ENCODE measurements at places on chromosomes 2 and 18.

DNA sequence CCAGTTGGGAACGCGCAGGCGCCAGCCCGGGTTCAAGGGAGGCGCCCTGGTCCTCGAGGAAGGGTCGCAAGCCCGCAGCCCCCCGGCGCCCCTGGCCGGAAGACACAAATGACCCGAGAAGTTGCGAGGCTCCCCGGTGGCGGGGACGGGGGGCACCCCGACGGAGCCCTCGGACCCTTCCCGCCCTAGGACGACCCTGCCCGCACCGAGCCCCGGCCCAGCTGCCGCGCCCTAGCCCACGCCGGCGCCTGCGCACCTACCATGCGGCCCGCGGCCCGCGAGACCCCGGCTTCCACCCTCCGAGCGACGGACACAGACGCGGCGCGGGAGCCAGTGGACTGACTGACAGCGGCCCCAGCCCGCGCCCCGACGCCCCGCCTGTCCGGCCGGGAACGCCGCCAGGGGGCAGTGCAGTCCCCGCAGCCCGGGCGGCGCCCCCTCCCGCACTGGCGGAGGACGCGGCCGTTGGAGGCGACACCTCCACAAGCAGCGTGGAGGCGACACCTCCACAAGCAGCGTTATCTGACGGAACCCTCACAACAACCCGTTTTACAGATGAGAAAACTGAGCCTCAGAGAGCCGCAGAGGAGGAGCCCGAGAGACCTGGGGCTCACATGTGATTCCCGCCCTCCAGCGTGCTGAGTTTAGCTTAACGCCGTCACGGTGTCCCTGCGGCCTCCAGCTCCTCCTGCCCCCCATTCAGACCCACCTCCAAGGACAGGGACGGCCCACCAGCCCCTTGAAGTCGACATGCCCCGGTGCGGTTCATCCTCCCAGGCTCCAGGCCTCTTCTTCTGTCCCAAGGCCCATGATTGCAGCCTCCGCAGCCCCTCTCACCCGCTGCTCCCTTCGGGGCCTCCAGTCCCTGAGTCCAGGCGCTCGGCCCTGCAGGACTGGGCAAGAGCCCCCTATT lies at the start of gene NMUR1:
TSS of gene NMUR1 (minus strand) at position 347 of the 913 bp plus-strand sequence. CDS start at position 263, 84 bp downstream.
- peak; percentile 56 for DNase-seq

DNA sequence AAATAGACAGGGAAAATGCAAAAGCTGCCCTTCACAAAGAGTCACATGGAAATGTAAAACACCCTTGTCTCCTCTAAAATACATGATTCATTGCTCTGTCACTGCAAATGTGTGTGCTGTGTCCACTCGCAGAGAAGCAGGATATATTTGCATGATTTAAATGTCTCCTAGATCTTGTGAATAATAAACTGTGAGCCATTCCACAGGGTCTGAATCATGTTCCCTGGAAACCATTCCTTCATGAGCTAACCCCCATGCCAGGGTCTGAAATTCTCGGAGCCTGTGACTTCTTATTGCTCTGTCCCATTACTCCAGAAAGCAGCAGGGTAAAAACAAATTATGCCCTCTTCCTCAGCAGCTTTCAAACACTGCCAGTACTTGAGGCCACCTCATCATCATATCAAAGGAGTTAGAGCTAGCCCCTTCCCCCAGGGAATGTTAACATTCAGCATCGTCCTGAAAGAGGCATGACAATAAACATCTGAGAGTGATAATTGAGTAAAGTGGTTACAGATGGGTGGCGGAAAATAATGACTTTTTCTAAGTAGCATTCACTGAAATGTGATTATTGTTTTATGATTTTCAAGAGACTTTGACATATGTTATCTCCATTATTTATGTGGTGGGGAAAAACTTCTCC lies 11.7 kb upstream of the CNGA3 start:
- DNase-seq: no peak

- DNase-seq: no peak
These were observed 40.5 kb upstream of the EFHD1 start for GRCh38 chr2:232592772-232593395.

GRCh38 chr2:168449419-168449818 lies 6.7 kb upstream of the CERS6 start:
- DNase-seq: no peak

DNA sequence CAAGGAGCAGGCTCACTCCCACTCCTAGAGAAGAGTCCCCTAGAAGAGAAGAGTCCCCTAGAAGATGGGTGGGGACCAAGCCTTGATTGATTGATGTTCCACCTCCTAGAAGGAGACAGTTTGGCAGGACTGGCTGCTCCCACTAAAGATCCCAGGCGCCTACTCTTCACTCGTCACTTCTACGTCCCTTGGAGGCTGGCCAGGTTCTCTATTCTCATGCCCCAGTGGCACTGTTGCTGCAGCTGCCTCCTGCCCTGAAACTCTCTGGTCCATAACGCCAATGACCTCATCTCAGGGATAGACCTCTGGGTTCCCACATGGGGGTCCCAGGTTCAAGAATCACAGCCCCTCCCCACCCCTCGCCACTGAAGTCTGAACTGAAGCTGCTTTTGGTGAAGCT lies 2.5 kb upstream of the SP140L start:
- no peak for DNase-seq

DNA sequence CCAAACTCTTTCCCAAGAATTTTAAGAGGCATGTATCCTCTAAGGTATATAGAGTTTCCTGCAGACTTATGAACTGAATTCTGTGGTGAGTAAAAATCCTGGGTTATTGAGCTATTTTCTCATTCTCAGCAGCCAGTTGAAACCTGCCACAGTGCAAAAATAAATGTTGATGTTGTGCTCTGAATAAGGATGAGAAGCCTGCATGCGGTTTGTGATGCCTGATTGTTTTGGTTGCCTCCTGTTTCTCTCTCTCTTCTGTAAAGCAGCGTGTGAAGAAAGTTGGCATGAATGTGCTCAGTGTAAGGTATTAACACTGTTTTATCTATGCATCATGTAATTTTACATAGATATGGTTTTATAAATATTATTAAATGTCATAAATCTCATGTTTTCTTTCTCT lies 452.6 kb downstream of the CDH2 start:
- no peak for DNase-seq

DNA sequence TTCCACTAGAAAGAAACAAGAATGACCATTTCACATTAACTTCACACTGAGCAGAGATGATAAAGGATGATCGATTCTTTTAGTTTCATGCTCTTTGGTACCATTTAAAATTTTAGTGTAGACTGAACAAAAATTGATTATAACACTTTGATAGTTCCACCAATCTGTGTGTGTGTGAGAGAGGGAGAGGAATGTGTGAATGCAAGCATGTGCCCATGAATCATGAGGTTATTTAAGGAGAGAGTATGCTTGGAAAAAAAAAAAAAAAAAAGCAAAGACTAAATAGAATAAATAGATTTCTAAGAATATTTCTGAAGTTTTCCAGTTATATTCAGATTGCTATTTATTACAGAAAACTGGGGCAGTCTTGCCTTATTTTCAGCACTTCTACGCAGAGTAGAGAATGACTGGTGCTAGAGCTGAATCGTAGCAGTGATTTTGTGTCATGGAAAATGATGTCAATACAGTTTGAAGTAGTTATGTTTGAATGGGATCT lies 900.8 kb downstream of the SLC4A3 start:
- no peak for DNase-seq

GRCh38 chr2:159409116-159409800 lies 122.8 kb upstream of the WDSUB1 start:
- DNase-seq: no peak

GRCh38 chr2:240618776-240619175 lies 6.5 kb upstream of the GPR35 start:
- DNase-seq: no peak

GRCh38 chr2:188600536-188601210 lies 309.0 kb downstream of the GULP1 start:
- DNase-seq: no peak

- no peak for DNase-seq
These were observed 125.1 kb upstream of the TNP1 start for GRCh38 chr2:216984937-216985336.

GRCh38 chr18:5424903-5425664 lies 118.7 kb downstream of the EPB41L3 start:
- DNase-seq: no peak

- no peak for DNase-seq
These were observed 114.7 kb downstream of the RTP5 start for GRCh38 chr2:241984271-241984655.

- DNase-seq: no peak
These were observed 55.7 kb downstream of the LRRFIP1 start for GRCh38 chr2:237682856-237683670.

DNA sequence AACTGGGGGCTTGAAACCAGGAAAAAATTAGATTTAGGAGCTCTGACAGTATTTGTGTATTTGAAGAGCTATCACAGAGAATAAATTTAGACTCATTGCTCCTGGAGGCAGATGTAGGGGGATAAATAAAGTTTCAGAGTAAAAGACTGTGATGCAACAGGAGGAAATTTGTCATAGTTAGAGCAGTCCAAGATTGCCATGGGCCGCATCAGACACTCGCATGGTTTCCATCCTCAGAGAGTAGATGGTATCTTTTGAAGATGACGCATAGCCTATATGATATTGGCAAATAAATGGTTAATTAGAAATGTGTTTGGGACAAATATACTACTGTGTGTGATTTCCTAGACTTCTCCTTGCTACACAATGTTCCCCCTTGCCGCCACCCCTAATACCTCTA lies 170.5 kb downstream of the FTCDNL1 start:
- no peak for DNase-seq

GRCh38 chr2:235894839-235895238 lies 273.3 kb downstream of the GBX2 start:
- DNase-seq: no peak

DNA sequence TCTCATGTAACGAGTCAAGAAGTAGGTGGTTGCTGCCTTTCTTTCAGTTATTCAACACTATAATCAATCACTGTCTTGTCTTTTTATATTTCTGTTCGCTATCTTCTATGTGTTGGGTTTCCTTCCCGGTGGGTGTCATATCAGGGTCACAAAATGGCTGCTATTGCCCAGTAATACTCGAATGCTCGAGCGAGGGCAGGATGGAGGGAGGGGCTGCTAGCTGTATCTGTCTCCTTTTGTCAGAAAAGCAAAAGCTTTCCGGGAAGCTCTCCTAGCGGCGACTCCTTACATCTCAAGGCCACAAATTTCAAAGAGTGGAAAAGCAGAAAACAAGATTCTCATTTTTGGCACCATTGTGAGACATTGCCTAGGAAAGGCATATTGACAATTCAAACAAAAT lies 16.4 kb upstream of the GALNT3 start:
- no peak for DNase-seq

GRCh38 chr2:206079699-206080465 lies 6.1 kb downstream of the INO80D start:
- no peak for DNase-seq

GRCh38 chr2:143796051-143796450 lies 666.8 kb downstream of the ARHGAP15 start:
- DNase-seq: no peak

GRCh38 chr2:1366546-1367134 lies 46.6 kb upstream of the TPO start:
- no peak for DNase-seq

- no peak for DNase-seq
These were observed 2.7 kb upstream of the NPC1 start for GRCh38 chr18:23588836-23589560.

GRCh38 chr2:202267495-202267894 lies 1.9 kb downstream of the NOP58 start:
- DNase-seq: no peak

GRCh38 chr2:17803497-17803896 lies 12.8 kb upstream of the MSGN1 start:
- no peak for DNase-seq

GRCh38 chr2:214035091-214035852 lies 375.6 kb upstream of the VWC2L start:
- no peak for DNase-seq

- DNase-seq: no peak
These were observed 14.3 kb downstream of the SRBD1 start for GRCh38 chr2:45596761-45597160.

- no peak for DNase-seq
These were observed 24.5 kb downstream of the NIF3L1 start for GRCh38 chr2:200913654-200914053.

GRCh38 chr2:69943843-69944525 lies 17.4 kb downstream of the ASPRV1 start:
- no peak for DNase-seq

- no peak for DNase-seq
These were observed 110.8 kb upstream of the TRIB2 start for GRCh38 chr2:12605936-12606335.

- no peak for DNase-seq
These were observed 274.3 kb upstream of the TRIB2 start for GRCh38 chr2:12442476-12442847.
